ENCODE measurements at places on chromosomes 5 and 9. TPM values are rescaled to one million over a fixed set of nuclear protein-coding genes. Genes with fewer than 3 reads are reported as not detected.

- peak; percentile 23 for DNase-seq
Measured at GRCh38 chr9:135850737-135851136, 56.6 kb downstream of the CAMSAP1 start.

GRCh38 chr9:100579665-100580064, 1.8 kb downstream of the CAVIN4 start:
- peak; percentile 65 for DNase-seq

DNA sequence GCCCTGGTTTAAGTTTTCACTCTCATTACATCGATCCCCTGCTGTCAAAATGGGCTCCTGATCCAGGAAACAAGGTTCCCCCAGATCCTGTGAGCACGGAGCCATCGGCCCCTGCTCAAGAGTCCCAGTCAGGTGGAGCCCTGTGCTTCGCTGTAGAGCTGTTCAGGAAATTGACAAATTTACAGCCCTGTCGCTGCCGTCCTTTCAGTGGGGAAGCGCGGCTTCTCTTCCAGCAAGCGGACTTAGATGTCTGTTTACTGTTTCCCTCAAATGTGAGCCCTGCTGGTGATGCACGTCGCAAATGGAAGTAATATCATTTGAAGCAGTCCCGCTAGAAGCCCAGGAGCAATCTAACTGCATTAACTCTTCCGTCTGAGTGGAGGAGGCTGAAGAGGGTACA, 760.9 kb upstream of the WWC1 start:
- DNase-seq = no peak

Gene CCDC107
- 18.8 TPM for total RNA-seq

- DNase-seq = no peak
Measured at GRCh38 chr5:101976933-101977332, 319.2 kb downstream of the SLCO4C1 start.

- no peak for DNase-seq
Measured at GRCh38 chr5:82151204-82151603, 127.0 kb downstream of the RPS23 start.

Data from astrocyte (in vitro differentiated cells and primary cell).